ENCODE measurements at places on chromosomes 7 and 10.

GRCh38 chr7:120718361-120718760 is 139.6 kb downstream of the TSPAN12 start:
- no peak for DNase-seq

DNA sequence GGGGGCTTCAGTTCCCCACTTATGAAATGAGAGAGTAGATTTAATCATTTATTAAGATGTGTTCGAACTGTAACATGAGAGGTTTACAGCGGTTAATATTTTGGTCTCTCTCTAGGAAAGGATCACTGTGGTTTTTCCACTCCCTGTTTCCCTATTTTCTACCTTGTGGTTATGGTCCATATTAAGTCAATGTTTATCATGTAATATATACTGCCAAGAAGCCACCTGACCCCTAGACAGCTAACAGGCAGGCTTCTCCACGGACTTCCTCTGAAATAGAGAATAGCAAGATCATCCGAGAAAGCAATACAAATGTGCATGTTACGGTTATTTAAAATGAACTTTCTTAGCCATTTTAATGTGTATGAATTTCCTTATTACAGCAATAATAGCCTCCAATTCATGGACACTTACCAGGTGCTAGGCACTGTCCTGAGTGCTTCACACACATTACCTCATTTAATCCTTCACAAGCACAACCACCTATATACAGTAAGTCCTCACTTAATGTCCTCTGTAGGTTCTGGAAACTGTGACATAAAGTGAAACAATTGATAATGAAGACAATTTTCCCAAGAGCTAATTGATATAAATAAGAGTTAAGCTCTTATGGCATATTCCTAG is 835 bp upstream of the COL28A1 start:
- DNase-seq = no peak

DNA sequence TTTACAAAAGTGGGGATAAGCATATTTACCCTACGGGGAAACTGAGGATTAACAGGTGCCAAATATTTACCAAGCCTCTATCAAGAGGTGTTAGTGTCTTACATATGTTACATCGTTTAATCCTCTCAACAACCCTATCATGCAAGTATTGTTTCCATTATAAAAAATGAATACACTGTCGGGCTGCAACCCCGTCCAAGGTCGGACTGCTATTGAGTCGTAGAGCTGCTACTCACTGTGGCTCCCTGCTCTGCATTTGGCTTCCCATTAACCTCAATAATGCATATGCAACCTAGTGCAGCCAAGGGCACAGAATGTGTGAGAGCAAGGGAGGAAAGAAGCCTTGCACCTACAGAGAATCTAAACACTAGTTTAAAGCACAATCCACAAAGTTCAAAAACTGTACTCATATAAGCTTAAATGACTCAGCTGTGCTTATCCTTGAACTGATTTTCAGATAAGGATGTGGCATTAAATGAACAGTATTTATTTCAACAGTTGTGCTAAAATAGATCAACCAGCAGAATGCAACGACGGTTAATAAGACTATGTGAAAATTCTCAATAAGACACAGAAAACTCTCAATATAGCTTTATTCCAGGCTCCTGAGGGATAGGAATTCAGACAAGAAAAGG is 49.9 kb downstream of the UBE2H start:
- no peak for DNase-seq

- no peak for DNase-seq
These were observed 133.7 kb downstream of the DIP2C start for GRCh38 chr10:555682-556350.

DNA sequence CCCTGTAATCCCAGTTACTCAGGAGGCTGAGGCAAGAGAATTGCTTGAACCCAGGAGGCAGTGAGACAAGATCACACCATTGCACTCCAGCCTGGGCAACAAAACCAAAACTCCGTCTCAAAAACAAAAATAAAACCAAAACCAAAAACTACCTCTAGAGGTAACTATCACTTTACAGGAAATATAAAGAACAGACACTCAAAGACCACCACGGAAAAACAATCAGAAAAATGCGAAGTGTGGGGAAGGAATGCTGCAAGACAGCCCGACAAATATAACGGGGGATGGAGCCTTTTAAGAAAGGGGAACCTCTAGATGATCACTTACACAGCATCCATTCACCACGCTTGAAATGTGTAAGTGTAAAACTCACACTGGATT is 4.3 kb downstream of the HNRNPF start:
- DNase-seq = no peak

- no peak for DNase-seq
These were observed 103.1 kb downstream of the MGMT start for GRCh38 chr10:129570185-129570584.

DNA sequence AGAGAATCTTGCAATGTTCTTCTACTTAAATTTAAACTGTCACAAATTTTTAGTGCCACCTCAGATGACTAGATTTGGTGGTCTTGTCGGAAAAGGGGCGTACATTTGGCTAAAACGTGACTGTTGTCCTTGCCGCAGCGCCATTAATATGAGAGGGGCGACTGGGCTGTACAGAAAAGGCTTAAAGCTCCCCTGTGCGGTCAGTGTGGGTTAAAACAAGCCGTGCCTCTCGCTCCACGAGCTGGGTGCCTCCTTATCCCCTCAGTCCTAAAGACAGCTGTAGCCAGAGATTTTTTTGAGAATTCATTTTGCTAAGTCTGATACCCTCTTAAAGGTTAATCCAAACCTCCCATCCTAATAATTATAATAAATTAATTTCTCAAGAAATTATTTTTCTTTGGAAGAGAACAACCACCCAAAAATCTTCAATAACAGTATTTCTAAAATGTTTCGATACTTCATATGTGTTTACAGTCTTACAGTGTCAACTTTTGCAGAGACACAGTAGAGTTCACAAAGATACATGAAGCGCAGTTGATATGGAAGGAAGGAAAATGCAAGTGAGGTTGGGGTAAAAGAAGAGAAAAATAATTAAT is 68.6 kb downstream of the C7orf25 start:
- DNase-seq = no peak

DNA sequence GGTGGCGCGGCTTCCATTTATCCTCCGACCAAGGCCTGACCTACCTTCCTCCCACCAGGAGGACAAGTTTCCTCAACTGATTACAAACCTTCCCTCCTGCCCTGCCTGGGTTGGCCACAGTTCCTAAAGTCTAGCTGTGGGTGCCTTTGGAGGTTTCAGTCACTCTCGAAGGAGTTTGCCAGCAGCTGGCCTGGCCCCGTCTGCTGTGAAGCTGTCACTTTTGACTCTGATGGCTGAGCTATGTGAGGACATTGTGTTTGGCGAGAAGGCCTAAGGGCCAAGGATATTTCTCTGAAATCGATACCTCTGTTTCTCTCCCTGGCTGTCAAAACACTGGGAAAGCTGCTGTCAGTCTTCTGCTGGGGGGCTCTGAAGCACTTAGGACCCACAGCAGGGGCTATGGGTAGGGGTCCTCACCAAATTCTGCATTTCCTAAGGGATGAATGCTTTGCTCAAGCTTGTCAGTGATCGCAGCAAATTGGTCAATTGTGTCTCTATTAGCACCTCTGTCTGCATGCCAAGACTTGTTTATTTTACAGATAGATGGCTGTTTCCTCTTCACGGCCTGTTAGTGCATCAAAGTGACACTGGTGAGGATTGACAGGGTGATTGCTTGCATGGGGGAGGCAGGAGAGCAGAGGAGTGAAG is 31.9 kb upstream of the SAMD8 start:
- DNase-seq = no peak

- no peak for DNase-seq
These were observed 189.6 kb downstream of the TNS3 start for GRCh38 chr7:47392241-47392759.

- DNase-seq = no peak
These were observed 380.3 kb upstream of the LRGUK start for GRCh38 chr7:133746847-133747246.

DNA sequence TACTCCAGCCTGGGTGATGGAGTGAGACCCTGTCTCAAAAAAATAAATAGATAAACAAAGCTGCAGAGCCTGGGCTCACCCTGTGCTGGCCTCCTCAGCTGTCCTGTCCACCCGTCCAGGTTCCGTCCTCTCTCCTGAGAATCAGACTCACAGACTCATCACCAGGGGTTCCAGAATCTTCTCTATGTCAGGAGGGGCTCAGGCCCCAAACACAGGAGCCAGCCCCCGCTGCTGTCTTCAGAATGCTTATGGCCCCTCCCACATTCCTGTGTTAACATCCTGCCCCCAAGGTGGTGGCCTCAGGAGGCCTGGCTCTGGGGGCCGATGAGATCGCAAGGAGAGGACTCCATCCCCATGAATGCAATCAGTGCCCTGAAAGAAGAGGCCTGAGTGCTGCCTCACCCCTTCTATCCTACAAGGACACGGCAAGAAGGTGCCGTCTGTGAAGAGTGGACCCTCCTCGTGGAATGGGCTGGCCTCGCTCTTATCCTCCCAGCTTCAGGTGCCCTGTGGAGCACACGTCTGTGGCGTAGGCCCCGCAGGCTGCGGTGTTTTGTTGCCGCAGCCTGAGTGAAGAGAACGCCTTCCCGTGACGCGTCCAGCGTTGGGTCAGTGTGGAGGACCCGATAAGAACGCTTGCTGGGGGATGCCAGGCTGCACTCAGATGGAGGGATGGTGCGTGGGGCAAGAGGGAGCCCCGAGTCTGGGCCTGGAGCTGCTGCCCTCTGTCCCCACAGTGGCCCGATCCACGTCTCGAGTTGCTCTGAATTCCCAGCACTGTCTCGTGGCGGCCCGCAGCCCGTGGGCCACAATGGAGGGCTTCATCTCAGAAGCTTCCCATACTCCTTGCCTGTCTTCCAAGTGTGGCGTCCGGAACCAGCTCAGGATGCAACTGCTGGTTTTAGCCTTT is 77.1 kb downstream of the INPP5A start:
- no peak for DNase-seq

GRCh38 chr10:83248106-83248631 is 891.1 kb upstream of the GHITM start:
- no peak for DNase-seq

GRCh38 chr7:139695051-139695450 is 82.7 kb downstream of the HIPK2 start:
- no peak for DNase-seq

DNA sequence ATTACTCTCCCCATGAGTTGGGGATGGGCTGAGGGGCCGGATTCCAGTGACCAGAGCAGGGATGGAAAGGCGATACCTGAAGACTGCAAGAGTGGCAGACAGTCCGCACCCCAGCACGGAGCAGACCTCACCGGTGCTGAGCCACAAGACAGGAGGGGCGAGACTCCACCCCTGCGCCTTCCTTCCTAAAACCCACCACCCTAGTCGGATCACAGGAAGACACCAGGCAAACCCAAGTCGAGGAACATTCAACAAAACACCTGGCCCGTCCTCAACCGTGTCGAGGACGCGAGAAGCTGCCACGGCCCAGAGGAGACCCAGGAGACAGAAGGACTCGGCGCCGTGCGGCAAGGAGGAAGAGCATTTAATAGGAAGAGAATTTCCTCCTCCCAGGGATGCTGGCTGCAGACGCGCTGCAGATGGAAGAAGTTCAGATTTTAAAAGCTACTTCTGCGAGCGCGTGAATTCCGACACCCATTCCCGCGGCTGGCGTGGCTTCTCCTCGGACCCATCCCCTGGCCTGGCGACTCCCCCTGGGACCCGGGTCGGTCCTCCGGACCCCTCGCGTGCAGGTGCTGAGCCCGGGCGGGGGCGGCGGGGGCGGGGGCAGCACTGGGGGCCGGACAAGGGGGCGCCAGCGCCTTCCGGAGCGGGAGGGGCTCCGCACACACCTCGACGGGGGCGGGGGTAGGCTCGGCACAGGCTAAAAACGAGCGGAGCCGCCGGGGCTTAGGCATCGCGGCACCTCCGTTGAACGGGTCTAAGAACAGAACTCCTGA is 563 bp upstream of the UTF1 start:
- DNase-seq = no peak

GRCh38 chr10:89549510-89549909 is 14.1 kb upstream of the SLC16A12 start:
- no peak for DNase-seq

GRCh38 chr10:43214956-43215561 is 51.8 kb downstream of the RASGEF1A start:
- DNase-seq = no peak

Data from HuH-7.5 (cell line).